WTC11 (cell line): ENCODE measurements at places on chromosomes 7 and 10. TPM values are rescaled to one million over a fixed set of nuclear protein-coding genes. Genes with fewer than 3 reads are reported as not detected.

The AS3MT gene
- 8.8 to 10.4 TPM (median 9.3 TPM) in 3 replicates for total RNA-seq

- H3K4me1 ChIP-seq: no peaks in the 10 kb centered on the region
- no peaks in the 10 kb centered on the region for H3K27me3 ChIP-seq
- H3K4me3 ChIP-seq: no peak overlapping the region
Observed at GRCh38 chr7:82624337-82624736, 180.8 kb upstream of the CACNA2D1 start.

DNA sequence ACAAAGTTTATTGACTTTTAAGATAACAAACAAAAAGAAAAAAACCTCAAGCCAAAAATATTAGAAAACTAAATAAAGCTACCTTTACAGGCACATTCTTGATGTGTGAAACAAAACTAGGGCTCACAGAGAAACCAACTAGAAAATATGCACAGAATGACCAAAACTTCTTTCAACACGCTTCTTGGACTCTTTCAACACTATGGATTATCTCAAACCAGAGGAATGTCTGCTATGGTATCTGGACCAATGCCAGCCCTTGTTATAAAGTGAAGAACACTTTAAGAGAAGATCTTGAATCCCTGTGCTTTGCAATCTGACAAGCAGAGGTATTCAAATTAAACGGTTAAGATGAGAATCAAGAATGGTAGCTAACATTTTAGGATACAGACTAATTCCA, 76.6 kb downstream of the DNAJC1 start:
- H3K36me3 ChIP-seq: no peaks in the 10 kb centered on the region
- no peak overlapping the region for H3K27ac ChIP-seq
- DNase-seq: no peak
- H3K4me3 ChIP-seq: no peak overlapping the region
- no peaks in the 10 kb centered on the region for H3K27me3 ChIP-seq

DNA sequence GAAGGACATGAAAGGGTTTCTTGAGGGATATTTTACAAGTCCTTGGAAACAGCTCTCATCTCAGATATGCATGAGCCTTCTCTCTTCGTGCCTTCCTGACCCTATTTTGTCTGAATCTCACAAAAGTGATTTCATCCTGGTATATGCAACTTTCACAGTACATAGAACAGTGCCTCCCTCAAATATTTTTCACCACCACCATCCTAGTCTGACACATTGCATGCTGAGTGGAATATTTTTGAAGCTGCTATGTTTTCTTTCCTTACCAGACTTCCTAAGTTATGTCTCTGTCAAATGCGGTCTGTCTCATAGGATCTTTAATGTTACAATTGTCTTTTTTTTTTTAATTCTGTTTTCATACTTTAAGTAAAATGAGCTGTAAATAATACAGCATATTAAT, 673.3 kb upstream of the LRRN3 start:
- H3K4me3 ChIP-seq: no peak overlapping the region
- H3K4me1 ChIP-seq: peaks cover 25% of the 10 kb centered on the region
- H3K27me3 ChIP-seq: no peaks in the 10 kb centered on the region
- DNase-seq: no peak
- no peak overlapping the region for H3K27ac ChIP-seq

DNA sequence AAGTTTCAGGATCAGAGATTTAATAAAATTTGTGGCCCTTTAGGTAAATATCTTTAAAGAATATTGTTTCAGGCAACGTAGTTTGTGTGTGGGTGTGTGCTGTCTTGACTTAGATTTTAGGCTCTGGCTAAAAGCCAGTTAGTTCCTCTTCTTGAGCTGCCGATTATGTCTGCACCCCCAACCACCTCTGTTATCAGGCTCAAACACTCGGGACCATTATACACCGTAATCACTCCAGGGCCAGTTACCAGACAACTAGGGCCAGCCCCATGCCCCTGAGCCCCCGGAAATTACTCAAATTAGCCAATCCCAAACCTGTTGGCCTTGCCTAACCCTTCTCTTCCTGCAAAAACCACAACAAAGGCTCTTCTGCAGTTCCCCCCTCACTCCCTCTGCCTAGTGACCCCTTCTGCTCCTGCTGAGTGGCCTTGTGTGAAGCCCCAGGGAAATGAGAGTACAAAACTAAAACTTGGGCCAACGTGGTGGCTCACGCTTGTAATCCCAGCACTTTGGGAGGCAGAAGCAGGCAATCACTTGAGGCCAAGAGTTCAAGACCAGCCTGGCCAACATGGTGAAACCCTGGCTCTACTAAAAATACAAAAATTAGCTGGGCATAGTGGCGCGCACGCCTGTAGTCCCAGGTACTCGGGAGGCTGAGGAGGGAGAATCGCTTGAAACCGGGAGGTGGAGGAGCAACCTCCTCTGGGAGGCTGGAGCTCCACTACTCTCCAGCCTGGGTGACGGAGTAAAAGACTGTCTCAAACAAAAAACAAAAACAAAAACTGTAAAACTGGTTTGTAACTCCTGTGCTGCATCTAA, 9.2 kb upstream of the HNRNPF start:
- DNase-seq: no peak
- H3K4me3 ChIP-seq: no peak overlapping the region
- peaks cover 11% of the 10 kb centered on the region for H3K36me3 ChIP-seq

DNA sequence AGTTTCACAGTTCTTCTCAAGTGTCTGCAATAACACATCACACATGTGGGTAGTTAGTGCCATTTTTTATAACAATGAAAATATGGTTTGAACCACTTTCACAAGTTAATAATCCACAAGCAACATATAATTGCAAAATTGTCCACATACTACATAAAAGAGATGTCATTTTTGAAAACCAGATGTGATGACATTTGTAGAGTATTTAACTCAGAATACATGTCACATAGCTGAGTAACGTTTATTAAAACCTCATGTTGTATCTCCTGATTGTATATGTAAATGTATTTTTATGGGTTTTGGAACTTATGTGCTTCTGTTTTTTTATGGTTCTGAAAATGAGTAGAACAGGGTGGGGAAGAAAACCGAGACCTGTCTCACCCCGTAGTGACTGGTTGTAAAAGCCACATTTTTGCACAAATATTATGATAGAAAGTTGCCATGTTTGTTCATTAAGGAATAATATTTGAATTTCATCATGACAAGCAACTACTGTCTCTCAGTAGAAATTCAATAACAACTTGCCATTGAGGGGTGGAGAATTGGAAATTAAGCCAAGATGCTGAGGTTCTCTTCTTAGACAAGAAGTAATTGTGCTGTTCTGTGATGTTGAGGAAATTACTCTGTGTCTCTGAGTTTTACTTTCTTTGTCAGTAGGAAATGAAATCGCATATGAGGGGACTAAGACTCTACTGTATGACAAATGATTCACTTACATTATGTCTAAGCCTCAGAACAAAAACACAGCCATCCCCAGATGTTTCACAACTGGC, 29.2 kb upstream of the EGFR start:
- H3K27ac ChIP-seq: no peak overlapping the region
- H3K4me1 ChIP-seq: peaks cover 11% of the 10 kb centered on the region
- H3K36me3 ChIP-seq: no peaks in the 10 kb centered on the region

GRCh38 chr7:30028749-30029635, 780 bp downstream of the PLEKHA8 start:
- peak overlapping the region; percentile 79 for H3K27ac ChIP-seq
- H3K36me3 ChIP-seq: peaks cover under 1% of the 10 kb centered on the region; the same call in 1 of the 2 replicates
- peak; percentile 62 for DNase-seq
